ENCODE measurements at places on chromosomes 6 and 20.

- no peak for DNase-seq
Measured at GRCh38 chr6:105755885-105756284, 330.3 kb upstream of the PRDM1 start.

DNA sequence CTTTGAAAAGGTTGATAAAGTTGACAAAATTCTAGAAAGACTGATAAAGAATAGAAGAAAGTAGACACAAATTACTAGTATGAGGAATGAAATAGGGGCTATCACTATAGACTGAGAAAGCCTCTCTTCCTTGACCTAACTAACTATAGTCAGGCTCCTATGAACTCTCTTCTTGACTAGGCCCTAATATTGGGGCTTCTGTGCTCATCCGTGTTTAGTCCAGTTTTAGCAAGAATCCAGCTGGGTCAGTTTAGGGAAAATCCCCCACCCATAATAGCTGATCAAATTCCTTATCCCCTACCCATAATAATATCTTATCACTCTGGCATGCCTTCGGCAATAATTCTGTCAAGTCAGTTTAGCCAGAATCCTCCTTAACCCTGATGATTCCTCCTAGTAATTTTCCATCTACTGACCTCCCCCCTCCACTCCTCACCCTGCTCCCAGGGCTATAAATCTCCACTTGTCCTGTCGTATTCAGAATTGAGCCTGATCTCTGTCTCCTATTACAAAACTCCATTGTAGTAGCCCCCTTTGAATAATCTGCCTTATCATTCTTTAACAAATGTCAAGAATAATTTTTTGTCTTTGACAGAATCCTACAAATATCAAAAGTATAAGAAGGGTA lies 138.1 kb downstream of the TFAP2A start:
- DNase-seq = no peak

DNA sequence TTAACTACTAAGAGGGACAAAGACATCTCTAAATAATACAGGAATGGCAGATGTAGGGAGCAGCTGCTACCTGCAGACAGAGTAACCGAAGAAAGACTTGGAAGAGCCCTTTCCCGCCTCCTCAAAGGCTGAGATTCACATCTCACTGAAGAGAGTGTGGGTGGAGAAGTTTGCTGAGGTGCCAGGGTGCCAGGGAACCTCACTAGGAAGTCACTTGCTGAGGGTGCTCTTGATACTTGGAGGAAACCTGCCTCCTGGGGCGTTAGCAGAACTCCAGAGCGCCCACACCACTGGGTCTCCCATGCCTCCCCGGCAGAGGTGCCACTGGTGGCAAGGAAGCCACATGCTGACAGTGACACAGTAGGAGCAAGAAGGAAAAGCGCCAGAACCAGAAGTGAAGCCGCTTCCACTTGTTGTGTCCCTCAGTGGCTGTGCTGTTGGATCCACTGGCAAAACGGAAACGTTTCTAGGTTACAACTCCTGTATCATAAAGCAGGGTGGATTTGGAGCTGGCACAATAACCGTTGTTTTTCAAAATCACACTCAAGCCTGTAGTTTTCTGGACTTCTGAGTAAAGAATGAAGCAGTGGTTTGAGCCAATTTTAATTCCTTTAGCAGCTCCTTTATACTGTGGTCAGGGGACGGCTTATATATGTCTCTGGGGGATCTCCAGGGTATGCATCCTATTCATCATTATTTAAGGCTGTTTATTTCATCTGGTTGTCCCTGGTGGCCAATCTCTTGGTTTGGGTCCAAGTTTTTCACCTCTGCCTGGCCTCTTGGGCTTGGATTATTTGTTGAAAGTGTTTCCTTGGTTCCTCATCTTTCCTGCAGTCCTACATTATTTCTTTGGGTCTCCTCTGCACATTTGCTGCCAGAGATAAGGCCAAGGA lies 64.5 kb downstream of the CDC5L start:
- DNase-seq = no peak

- DNase-seq = no peak
Measured at GRCh38 chr6:97177905-97178304, 105.1 kb downstream of the MMS22L start.

DNA sequence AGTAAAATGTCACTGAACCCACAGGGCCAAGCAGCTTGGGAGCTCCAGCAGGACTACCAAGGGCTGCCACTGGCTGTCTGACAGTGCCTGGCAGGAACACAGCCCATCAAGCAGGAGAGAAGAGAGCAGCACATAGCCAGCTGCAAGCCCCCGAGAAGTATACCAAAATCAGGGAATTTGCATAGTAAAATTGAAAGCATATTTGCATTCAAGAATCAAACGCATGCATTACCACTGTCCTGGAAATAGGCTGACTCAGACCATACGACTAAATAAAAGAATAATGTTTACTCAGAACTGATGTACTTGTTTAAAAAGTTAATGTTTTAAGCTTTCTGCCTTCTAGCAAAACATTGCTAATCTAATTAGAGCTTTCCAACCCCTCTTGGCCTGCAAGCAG lies 298.1 kb downstream of the TFAP2B start:
- DNase-seq = no peak

GRCh38 chr6:38671885-38672467 lies 31.0 kb downstream of the GLO1 start:
- peak; percentile 57 for DNase-seq

GRCh38 chr20:40463171-40463570 lies 225.9 kb downstream of the MAFB start:
- DNase-seq = no peak

DNA sequence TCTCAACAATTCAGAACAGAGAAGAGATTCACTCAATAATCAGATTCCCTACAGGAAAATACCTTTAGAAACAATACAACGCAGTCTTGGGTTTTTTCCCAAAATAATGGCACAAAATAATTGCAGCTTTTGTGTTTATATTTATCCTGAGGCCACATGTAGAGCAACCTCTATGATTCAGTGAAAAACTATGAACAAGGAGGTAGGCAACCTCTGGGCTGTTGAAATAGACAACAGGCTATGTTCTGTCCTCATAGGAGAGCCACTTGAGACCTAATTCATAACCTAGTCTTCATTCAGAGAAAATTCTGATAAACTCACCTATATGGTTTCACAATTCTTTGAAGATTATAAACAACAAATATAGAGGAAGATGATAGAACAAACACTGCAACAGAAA lies 118.3 kb downstream of the KHDC1L start:
- no peak for DNase-seq

GRCh38 chr20:5488823-5489222 lies 172.1 kb upstream of the PROKR2 start:
- no peak for DNase-seq

DNA sequence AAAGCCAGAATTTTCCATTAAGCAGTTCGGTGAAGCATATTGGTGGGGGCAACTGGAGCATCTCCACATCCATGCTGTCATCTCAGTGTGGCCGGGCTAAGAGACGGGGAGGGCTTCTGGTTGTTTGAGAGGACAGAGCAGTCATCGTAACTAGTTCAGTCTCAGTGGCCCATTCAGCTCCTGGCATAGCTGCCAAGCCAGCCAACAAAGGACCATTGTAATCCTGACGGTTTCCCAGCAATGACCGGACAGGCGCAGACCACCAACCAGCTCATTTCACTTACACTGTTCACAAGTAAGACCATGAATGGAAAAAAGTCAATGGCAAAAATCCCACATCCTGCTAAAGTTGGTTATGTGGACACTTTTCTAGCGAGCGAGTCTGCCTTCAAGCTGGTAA lies 14.9 kb upstream of the HDDC2 start:
- no peak for DNase-seq

- peak; percentile 6 for DNase-seq
Measured at GRCh38 chr20:2918096-2919049, 45.1 kb downstream of the PTPRA start.

Data from inflammatory macrophage treated with lipopolysaccharide for 4 hours (primary cell).